Tibial nerve (tissue), 4 donors: ENCODE measurements at places on chromosomes 2 and 18. TPM values are rescaled to one million over a fixed set of nuclear protein-coding genes. Genes with fewer than 3 reads are reported as not detected.

The DSC1 gene
- total RNA-seq, result not detected

The TWIST2 gene
- 72.5 TPM for total RNA-seq

The FSIP2 gene
- 0.60 TPM for total RNA-seq

The ALPI gene
- not detected for total RNA-seq

The FOXI3 gene
- total RNA-seq, result not detected

The GRHL1 gene
- total RNA-seq, result 4.2 TPM
